NK-92 treated with Interleukin-12 subunit alpha and Interleukin-12 subunit beta, amount 100 ng/mL, for 24 hours (cell line): ENCODE measurements at places on chromosomes 16 and 17.
A peak's percentile ranks its signal among the peaks of the same experiment; 100 is the strongest.

DNA sequence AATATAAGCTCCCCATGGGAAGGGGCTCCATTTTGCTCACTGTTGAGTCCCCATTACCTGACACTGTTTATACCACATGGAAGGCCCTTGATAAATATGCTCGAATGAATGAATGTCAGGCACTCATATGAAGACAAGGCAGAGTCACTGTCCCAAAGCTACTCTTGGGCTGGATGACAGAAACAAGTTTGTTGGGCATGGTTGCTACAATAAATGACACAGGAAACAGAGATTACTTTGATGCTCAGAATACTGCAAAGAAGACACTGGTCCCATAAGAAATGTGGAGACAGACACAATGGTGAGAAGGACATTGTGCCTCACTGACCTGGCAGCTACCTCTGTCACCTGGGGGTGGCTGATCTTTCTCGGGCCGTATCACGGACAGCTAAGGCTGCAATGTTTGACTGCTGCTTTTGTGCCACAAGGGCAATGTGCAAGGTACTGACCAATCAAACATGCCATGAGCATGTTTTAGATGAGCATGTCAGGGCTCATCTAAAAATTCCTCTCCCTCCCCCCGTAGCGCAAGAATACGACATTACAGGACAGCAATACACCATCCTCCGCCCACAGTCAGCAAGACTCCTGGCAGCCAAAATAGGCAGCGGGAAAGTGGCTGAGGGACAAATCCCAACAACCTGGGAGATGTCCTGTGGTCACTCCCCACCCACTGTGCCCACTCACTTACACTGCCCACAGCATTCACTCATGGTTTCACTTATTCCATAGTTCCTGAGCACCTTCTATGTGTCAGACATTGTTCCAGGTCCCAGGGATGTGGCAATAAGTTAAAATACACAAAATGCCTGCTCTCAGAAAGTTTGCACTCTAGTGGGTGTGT, 5.0 kb downstream of the PIK3R6 start:
- no peak for DNase-seq

DNA sequence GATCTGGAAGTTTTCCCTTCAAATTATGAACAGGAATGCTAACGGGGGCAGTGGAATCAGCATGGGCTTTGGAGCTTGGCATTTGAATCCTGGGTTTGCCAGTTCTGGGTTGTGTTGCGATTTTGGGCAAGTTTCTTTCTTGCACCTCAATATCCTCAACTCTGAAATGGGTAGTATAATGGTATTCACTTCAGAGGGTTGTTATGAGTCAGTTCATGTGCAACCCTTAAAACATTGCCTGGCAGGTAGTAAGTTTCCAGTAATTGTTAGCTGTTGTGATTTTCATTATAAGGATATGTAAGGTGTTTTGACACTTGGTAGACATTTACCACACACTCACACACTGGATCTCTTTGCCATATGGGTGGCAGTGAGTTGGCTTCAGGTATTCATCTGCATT, 33.4 kb downstream of the SNX29 start:
- DNase-seq = no peak

DNA sequence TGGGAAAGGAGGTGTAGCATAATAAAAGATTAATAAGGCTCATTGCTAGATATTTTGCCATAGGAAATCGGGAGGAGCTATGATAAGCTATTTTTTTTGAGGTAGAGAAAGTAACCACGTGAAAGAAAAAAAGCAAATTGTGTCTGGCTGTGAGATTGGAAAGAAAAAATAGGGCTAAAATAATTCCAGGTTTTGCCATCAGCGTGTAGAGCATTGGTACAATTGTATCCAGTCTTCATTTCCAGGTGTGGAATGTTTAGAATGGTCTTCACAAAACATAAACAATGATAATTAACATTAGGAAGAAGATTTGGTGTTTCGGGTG, 1.1 kb downstream of the TANC2 start:
- no peak for DNase-seq

GRCh38 chr16:26334218-26335111, 642.7 kb downstream of the HS3ST4 start:
- DNase-seq = no peak

- peak; percentile 26 for DNase-seq
Measured at GRCh38 chr16:30761427-30761927, 385 bp downstream of the CFAP119 start.

- no peak for DNase-seq
Measured at GRCh38 chr17:66564992-66565465, 262.6 kb downstream of the PRKCA start.

DNA sequence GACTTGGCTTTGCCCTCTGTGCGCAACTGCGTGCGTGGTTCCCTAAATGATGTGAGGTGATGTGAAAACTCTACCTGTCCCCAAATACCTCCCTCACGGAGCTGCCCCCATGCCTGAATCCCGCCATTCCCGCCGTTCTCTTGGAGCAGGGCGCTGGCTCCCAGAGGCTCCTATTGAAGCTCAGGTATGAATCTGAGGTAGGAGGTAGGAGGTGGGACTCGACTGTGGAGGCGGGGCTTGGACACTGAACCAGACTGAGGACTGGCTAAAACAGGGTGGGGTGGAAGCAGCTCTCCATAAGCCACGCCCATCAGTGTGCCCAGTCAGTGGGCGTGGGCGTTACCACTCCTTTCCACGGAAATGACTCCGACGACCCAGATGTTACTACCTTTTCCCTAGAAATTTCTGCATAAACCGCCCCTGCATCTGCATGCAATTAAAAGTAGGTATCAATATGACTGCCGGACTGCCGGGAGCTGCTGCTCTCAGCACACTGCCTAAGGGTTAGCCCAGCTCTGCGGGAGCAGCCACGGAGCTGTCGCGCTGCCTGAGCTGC, 41.0 kb downstream of the FOXL1 start:
- DNase-seq = no peak

GRCh38 chr17:64635647-64636305, 26.3 kb downstream of the SMURF2 start:
- DNase-seq = no peak

- DNase-seq = no peak
Measured at GRCh38 chr17:65208717-65209116, 71.5 kb downstream of the RGS9 start.

- DNase-seq = no peak
Measured at GRCh38 chr16:3259836-3260235, 3.4 kb upstream of the MEFV start.

DNA sequence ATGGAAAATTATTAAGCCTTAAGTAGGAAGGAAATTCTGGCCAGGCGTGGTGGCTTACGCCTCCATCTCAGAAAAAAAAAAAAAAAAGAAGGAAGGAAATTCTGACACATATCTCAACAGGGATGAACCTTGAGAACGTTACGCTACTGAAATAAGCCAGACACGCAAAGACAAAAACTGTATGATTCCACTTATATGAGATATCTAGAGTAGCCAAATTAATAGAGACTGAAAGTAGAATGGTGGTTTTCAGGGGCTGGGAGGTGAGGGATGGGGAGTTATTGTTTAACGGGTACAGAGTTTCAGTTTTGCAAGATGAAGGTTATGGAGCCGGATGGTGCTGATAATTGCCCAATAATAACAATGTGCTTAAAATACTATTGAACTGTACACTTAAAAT, 16.2 kb upstream of the HNF1B start:
- no peak for DNase-seq

- DNase-seq = no peak
Measured at GRCh38 chr16:75266738-75267630, 15.6 kb upstream of the BCAR1 start.

GRCh38 chr17:28412099-28412498, 6.1 kb upstream of the SLC46A1 start:
- no peak for DNase-seq

- no peak for DNase-seq
Measured at GRCh38 chr16:54094641-54095040, 191.9 kb downstream of the IRX3 start.

GRCh38 chr16:85829751-85830445, 30.4 kb downstream of the COX4I1 start:
- no peak for DNase-seq

DNA sequence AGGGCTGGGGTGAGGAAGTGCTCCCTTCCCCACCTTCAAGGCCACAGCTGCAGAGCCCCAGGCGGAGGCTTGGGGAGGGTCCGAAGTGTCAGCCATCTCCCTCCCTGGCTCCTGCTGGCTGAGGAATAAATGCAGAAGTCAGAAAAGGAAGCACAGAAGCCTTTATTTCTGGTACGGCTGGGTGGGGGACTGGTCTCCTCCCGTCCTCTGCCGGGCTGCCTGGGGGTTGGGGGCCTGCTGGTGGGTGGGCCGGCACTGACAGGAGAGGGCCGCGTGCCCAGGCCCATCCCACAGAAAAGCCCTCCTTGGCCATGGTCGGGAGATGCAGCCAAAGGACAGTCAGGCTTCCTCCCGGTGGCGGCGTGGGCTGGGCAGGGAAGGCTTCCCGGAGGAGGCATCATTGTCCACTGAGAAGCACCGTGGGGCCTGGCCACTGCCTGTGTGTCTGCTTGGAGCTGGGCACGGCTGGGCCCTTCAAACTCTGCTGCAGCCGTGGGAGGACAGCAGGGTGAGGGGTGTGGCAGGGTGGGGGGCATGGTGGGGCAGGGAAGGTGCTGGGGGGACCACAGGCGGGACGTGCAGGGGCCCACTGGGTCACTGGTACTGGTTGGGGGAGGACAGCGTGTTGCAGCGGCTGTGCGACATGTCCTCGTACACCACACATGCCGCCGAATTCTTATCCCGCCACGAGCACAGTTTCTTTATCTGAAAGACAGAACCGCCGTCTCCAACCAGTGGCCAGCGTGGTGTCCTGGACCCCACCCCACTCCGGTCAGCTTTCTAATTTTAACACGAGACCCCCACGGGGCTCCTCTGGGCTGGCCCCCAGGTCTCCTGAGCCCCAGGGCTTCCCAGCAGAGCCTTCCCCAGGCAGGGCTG, 2.4 kb downstream of the CD7 start:
- no peak for DNase-seq

GRCh38 chr16:12447556-12447955, 356.1 kb downstream of the CPPED1 start:
- no peak for DNase-seq

DNA sequence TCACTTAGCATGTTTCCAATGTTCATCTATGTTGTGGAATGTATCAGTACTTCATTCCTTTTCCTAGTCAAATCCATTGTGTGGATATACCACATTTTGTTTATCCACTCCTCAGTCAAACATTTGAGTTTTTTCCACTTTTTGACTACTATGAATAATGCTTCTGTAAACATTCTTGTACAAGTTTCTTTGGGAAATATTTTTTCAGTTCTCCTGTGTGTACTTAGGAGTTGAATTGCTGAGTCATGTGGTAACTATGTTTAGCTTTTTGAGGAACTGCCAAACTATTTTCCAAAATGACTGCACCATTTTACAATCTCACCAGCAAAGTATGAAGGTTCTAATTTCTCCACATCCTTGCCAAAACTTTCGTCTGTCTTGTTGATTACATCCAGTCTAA, 223.7 kb upstream of the AXIN2 start:
- no peak for DNase-seq

DNA sequence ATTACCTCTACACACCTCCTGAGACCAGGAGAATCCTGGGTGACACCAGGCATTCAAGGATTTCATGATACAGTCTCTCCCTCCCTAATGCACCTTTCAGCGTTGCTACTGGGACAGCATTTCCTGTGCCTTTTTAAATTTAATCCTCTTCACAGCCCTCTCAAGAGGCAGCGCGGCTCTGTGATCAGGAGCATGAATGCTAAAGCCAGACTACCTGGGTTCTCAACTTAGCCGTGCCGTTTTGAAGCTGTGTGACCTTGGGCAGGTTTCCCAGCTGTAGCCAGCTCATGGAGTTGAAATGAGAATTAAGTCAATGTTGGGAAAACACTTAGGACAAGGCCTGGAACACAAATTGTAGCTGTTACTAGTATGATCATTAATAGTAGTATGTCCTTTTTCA, 191.8 kb downstream of the XYLT1 start:
- DNase-seq = no peak

DNA sequence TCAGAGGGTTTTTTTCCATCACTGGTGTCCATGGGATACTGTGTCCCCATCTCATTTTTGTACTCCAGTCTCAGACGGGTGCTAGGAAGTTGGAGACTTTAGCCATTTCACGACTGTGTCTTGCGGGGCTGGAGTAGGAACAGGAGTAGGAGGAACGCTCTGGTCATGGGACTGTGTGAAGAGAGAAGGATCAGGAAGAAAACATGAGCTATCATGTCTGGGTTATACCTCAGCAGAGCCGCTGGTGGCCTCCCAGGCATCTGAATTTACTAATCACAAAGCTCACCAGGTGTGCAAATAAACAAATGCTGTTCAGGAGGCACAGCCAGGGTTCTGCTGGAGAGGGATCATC, 225.4 kb downstream of the SEC14L1 start:
- no peak for DNase-seq

GRCh38 chr16:68219725-68220351, 16.1 kb downstream of the ESRP2 start:
- no peak for DNase-seq

DNA sequence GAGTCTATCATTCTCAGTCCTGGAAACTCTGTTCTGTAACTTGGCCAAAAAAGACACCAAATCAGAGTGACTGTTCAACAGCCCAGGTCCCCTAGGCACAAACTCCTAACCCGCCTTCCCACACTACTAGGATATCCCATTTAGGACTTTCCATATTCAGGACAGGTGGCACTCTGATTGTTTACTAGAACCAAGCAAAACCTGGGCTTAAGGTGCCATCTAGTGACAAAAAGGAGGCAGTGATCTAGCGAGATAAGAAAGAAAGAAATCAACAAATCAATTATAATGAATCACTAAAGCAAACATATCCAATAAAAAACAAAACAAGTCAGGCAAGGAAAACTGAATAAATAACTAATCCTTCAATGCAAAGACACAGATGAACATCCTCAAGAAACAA, 203.9 kb downstream of the CEP112 start:
- DNase-seq = no peak

DNA sequence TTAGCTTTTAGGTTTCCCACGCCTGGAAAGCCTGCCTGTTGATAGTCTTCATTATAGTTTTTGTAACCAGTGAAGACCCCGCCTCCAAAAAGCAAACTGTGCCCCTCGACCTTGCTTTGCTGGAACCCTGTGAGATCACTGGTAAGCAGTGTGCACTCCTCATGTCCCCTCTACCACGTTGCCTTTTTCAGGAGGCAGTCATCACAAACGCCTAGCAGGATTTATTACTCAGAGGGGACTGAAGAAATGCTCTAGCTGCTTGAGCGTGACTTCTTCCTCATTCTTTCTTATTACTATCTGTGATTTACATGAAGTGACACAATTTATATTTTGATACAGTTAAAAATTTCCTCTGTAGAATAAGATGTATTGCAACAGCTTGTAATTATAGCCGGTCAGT, 6.5 kb upstream of the KRTAP3-1 start:
- no peak for DNase-seq

GRCh38 chr16:68823401-68824135, 19.8 kb upstream of the TANGO6 start:
- no peak for DNase-seq

DNA sequence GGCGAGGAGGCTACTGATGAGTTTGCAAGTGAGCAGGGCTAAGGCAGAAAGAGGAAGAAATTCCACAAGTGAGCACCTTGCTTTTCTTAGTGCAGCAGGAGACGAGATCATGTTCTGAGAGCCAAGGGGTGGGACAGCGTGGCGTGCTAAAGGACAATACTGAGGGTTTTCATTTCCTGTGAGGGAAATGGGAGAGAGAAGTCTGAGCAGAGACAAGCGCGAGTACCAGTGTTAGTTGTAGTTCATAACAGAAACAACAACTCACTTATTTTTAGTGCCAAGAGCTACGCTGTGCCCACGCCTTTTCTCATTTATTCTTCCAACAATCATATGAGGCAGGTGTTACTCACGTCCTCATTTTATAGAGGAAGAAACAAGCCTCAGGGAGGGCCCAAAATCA, 2.3 kb downstream of the SPACA3 start:
- no peak for DNase-seq

- DNase-seq = no peak
Measured at GRCh38 chr16:83900571-83900970, 1.7 kb downstream of the MLYCD start.

- no peak for DNase-seq
Measured at GRCh38 chr17:76537288-76537577, 276 bp downstream of the CYGB start.
